ENCODE measurements at places on chromosomes 7 and 10.
A peak's percentile ranks its signal among the peaks of the same experiment; 100 is the strongest.

GRCh38 chr10:126225672-126226008, 162.6 kb downstream of the ADAM12 start:
- no peak overlapping the region for H3K27ac ChIP-seq
- H3K27me3 ChIP-seq: no peaks in the 10 kb centered on the region
- H3K36me3 ChIP-seq: no peaks in the 10 kb centered on the region

GRCh38 chr7:101754424-101755159, 62.8 kb upstream of the CUX1 start:
- H3K27me3 ChIP-seq: no peaks in the 10 kb centered on the region
- no peak for DNase-seq
- H3K4me3 ChIP-seq: peak overlapping the region; percentile 80
- no peaks in the 10 kb centered on the region for H3K36me3 ChIP-seq
- peak overlapping the region; percentile 72 for H3K27ac ChIP-seq

- DNase-seq: no peak
- no peaks in the 10 kb centered on the region for H3K27me3 ChIP-seq
- H3K27ac ChIP-seq: no peak overlapping the region
- no peaks in the 10 kb centered on the region for H3K36me3 ChIP-seq
- H3K4me3 ChIP-seq: no peak overlapping the region
Observed at GRCh38 chr7:102935450-102936115, 22.8 kb downstream of the LRRC17 start.

DNA sequence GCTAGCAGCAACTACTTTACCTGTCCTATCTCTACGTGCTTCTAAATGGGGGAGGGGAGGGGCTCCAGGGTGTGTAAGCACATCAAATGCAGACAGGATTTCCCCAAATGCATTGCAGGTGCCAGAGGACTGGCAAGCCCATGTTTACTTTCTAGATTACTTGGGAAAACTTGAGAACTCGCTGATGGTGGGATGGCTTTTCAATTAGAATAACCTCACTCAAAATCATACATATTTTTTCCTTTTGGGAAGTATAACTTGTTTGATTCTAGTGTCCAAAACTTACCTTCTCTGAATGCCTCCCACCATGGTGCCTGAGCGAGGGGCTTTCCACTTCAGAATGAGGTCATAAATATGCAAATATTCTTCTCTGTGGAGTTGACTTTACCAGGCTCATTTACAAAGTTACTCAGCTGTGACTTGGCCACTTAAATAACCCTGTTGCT, 191.3 kb upstream of the RHOBTB1 start:
- no peaks in the 10 kb centered on the region for H3K27me3 ChIP-seq
- H3K4me1 ChIP-seq: no peaks in the 10 kb centered on the region

- no peak overlapping the region for H3K4me3 ChIP-seq
- H3K27ac ChIP-seq: no peak overlapping the region
- H3K27me3 ChIP-seq: no peaks in the 10 kb centered on the region
- H3K4me1 ChIP-seq: no peaks in the 10 kb centered on the region
- DNase-seq: no peak
- H3K36me3 ChIP-seq: no peaks in the 10 kb centered on the region
Observed at GRCh38 chr7:107632492-107632865, 28.1 kb upstream of the SLC26A4 start.

- H3K4me3 ChIP-seq: no peak overlapping the region
- no peaks in the 10 kb centered on the region for H3K27me3 ChIP-seq
- peaks cover 5% of the 10 kb centered on the region for H3K4me1 ChIP-seq
- no peak for DNase-seq
- no peak overlapping the region for H3K27ac ChIP-seq
Observed at GRCh38 chr10:103763374-103764202, 91.8 kb downstream of the SH3PXD2A start.

GRCh38 chr7:158834878-158835784, 5.8 kb upstream of the ESYT2 start:
- no peaks in the 10 kb centered on the region for H3K36me3 ChIP-seq
- H3K4me1 ChIP-seq: no peaks in the 10 kb centered on the region
- H3K4me3 ChIP-seq: no peak overlapping the region
- H3K27ac ChIP-seq: no peak overlapping the region

- no peak overlapping the region for H3K27ac ChIP-seq
- peak overlapping the region; percentile 22 for H3K4me3 ChIP-seq
- no peak for DNase-seq
- H3K4me1 ChIP-seq: peaks cover 30% of the 10 kb centered on the region
- no peaks in the 10 kb centered on the region for H3K36me3 ChIP-seq
Observed at GRCh38 chr7:28957064-28957750, 923 bp downstream of the TRIL start.

DNA sequence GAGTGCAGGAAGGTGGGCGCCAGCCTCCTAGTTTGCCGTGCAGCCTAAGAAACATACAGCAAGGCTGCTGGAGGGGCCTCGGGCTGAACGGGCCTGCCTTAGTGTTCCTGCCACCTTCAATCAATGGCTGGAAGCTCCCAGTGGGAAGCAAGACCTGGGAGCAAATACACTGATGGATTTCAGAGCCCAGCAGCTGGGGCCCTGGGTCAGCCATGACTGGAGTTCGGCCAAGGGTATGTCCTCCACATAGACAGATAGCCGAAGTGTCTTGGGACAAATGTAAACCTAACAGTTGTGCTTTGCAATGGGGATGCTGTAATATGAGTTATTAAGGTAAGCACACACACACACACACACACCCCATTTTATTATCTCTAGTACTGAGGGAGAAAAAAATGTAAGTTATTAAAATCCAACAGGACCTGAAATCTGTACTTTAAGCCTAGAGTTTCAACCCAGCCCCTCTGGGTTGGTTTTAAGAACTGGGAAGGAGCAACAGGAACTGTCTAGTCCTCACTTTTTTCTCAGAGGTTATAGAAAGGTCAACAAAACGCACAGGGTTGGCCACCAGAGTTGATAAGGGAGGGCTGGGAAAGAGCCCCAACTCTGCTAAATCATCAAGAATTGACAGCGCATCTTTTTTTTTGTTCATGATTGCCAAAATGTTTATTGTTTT, 50.0 kb upstream of the CELF2 start:
- H3K4me1 ChIP-seq: no peaks in the 10 kb centered on the region
- no peak overlapping the region for H3K4me3 ChIP-seq
- no peak overlapping the region for H3K27ac ChIP-seq
- DNase-seq: no peak
- H3K36me3 ChIP-seq: no peaks in the 10 kb centered on the region

- no peak overlapping the region for H3K27ac ChIP-seq
- no peaks in the 10 kb centered on the region for H3K4me1 ChIP-seq
- DNase-seq: no peak
- no peak overlapping the region for H3K4me3 ChIP-seq
Observed at GRCh38 chr10:80171248-80171660, 34.1 kb downstream of the ANXA11 start.

DNA sequence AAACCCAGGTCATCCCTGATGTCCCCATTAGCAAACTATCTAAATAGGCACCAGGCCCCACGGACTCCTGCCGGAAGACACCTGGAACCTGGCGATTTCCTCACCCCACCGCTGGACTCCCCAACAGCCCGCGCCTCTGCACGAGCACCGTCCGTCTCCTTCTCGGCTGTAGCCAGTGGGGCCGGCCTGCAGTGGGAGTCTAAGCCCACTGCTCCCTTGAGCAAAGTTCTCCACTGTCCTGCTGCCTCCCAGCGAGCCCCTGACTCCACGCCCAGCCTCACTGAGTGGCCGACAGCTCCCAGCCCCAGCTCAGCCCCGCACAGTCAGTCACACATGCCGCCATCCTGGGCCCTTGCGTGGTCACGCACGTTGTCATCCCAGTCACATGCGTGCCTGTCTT, 211.3 kb upstream of the PPP2R2D start:
- H3K4me3 ChIP-seq: no peak overlapping the region
- H3K27ac ChIP-seq: no peak overlapping the region
- no peak for DNase-seq
- H3K27me3 ChIP-seq: peaks cover 3% of the 10 kb centered on the region
- no peaks in the 10 kb centered on the region for H3K4me1 ChIP-seq

DNA sequence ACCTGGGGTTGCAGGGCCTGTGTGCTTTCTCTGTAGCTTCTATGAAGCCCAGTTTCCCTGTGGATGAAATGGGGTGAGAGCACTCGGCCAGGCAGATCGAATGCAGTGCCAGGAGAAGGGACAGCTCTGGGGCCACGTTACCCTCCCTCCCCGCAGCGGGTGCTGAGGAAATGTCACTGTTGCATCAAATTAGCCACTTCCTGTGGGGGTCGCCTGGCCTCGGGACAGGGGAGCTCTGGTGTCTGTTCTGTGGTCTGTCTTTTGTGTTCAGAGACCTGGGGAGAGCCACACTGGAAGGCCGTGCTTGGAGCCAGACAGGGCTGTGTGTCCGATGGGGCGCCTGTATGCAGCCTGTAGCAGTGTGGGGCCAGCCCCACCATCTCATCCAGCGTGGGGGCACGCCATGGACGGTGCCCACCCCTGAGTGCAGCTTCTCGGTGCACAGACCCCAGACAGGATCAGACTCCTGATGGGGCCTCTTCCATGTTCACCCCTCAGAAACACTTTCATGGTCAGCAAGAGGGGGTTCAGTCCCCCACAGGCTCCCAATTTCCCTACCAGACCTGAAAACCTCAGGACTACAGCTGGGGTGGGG, 13.6 kb downstream of the TTYH3 start:
- no peaks in the 10 kb centered on the region for H3K27me3 ChIP-seq
- no peaks in the 10 kb centered on the region for H3K36me3 ChIP-seq
- peaks cover 11% of the 10 kb centered on the region for H3K4me1 ChIP-seq
- H3K27ac ChIP-seq: no peak overlapping the region
- DNase-seq: no peak

- peak overlapping the region; percentile 93 for H3K27ac ChIP-seq
- H3K4me3 ChIP-seq: peak overlapping the region; percentile 71
- peaks cover 6% of the 10 kb centered on the region for H3K36me3 ChIP-seq
- H3K27me3 ChIP-seq: no peaks in the 10 kb centered on the region
- peaks cover 7% of the 10 kb centered on the region for H3K4me1 ChIP-seq
Observed at GRCh38 chr7:130940326-130940725, 206.3 kb upstream of the KLF14 start.

- no peaks in the 10 kb centered on the region for H3K27me3 ChIP-seq
- H3K27ac ChIP-seq: no peak overlapping the region
- no peaks in the 10 kb centered on the region for H3K36me3 ChIP-seq
- H3K4me1 ChIP-seq: no peaks in the 10 kb centered on the region
- no peak for DNase-seq
Observed at GRCh38 chr7:621572-622285, 102.1 kb upstream of the PDGFA start.

DNA sequence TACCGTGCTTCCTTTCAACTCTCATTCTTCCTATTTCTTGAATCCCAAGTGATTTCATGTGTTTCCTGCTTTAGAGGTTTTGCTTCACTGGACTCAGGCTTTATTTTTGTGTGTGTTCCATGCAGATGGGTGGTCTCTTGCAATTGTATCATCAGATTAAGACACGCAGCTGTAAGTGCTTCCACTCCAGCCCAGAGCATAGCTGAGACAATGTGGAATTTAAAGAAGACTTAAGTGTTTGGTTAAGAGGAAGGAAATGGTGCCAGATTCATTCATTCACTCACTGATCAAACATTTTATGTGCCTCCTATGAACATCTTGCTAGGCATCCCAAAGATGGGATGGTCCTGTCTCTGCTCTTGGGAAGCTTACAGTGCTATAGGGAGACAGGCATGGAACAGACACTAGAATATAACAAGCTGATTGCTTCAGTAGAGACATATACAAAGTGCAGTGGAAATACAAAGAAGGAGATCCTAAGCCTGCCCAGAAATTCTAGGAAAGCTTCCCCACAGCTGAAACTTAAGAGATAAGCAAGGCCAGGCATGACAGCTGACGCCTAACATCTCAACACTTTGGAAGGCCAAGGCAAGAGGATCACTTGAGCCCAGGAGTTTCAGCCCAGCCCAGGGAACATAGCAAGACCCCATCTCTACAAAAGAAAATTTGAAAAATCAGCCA, 46.1 kb upstream of the LRRC17 start:
- DNase-seq: no peak
- H3K36me3 ChIP-seq: no peaks in the 10 kb centered on the region
- H3K4me1 ChIP-seq: no peaks in the 10 kb centered on the region
- H3K27me3 ChIP-seq: no peaks in the 10 kb centered on the region
- H3K27ac ChIP-seq: no peak overlapping the region

DNA sequence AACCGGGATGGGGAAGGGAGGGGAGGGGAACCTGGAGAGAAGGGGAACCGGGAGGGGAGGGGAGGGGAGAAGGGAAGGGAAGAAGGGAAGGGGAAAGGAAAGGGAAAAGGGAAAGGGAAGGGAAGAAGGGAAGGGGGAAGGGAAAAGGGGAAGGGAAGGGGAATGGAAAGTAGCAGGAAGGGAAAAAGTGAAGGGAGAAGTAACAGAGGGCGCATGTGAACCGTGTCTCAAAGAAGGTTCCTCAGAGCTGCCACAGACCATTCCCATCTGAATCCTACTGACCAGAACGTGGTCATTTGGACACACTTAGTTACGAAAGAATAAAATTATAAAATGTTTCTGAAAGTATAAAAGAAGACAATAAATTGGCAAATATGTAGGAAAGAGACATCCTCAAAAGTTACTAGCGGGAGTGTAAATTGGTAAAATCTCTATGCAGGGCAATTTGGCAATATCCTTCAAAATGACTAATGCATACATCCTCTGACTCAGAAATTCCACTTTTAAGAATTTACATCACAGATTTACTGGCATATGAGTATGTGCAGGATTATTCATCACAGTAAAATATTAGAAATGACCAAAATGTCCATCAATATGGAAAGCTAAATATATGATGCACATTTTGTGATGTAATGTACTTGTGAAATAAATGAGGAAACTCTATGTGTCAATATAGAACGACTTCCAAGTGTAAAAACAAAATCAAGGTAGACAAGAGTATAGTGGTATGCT, 12.9 kb downstream of the C10orf67 start:
- H3K27ac ChIP-seq: no peak overlapping the region
- no peaks in the 10 kb centered on the region for H3K4me1 ChIP-seq
- no peak overlapping the region for H3K4me3 ChIP-seq

DNA sequence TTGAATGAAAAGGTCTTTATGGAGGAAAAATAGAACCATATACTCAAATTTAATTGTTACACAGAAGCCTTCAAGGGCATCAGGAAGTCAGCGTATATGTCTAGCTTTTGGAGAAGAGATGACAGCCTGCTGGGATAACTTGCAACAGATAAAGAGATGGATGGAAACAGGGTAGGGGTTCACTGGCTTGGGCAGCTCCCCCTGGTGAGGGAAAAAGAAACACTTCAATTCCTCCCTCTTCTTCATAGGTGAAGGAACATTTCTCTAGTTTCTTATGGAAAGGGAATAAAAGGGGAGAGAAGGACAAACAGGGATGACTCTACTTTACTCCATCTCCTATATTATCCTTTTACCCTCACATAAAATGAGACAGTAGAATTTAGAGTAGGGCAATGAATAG, 635.7 kb downstream of the PHTF2 start:
- no peak overlapping the region for H3K27ac ChIP-seq
- H3K27me3 ChIP-seq: no peaks in the 10 kb centered on the region
- no peak for DNase-seq
- no peak overlapping the region for H3K4me3 ChIP-seq
- no peaks in the 10 kb centered on the region for H3K36me3 ChIP-seq
- H3K4me1 ChIP-seq: no peaks in the 10 kb centered on the region

All from liver (tissue), 10 donors.